ENCODE measurements at places on chromosomes 13 and 19.

DNA sequence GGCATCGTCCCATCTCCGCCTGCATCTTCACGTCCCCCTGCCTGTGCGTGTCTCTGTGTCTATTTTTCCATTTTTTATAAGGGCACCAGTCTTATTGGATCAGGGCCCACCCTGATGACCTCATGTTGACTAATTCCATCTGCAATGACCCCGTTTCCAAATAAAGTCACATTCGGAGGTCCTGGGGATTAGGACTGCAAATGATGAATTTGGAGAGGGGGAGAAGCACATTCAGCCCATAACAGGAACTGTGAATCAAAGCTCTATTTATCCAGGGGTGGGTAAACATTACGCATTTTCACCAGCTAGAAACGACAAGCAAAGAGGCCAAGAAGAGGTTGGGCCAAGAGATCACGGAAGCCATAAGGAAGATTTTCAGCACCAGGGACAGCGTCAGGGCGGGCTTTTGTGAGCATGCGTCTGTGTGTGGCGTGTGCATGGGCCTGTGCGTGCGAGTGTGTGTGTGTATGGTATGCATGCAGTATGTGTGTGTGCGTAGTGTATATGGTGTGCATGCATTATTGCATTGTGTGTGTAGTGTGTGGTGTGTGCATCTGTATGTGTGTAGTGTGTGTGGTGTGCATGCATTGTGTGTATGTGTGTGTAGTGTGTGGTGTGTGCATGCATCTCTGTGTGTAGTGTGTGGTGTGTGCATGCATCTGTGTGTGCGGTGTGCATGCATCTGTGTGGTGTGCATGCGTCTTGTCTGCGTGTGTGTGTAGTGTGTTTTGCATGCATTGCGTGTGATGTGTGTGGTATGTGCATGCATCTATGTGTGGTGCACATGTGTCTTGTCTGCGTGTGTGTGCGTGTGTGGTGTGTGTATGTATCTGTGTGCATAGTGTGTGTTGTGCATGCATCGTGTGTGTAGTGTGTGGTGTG, 19.6 kb downstream of the CELF5 start:
- DNase-seq: peak; percentile 71

DNA sequence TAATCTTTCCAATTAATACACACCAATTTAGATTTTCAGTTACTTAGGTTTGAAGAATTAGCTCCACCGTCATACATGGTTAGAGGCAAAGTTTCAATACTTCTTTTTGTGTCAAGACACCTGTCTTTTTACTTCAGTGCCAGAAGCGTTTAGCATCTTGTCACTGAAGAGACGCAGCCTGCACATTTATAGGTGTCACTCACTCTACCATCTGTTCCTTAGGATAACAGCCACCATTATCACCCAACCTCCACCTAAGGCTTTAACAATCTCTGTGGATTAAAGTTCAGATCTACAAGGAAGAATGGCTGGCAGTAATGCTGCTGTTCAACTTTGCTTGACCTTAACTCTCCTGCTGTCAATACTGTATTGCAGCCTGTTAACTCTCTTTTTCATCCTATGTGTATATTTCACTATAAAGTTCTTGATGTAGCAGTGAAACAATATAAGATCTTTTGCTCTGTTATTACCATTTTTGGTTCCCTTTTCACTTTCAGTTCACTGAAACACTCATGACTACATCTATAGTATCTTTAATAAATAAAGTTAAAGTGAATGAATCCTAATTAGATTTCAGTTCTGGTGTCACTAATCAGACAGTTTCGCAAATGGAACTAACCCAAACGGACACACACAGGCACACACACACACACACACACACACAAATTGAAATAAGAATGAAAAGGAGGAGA, 435.6 kb downstream of the PCDH9 start:
- DNase-seq: no peak

GRCh38 chr13:101811284-101811839, 358.9 kb downstream of the ITGBL1 start:
- no peak for DNase-seq

GRCh38 chr19:41166944-41167804, 25.8 kb upstream of the CYP2S1 start:
- DNase-seq: no peak

DNA sequence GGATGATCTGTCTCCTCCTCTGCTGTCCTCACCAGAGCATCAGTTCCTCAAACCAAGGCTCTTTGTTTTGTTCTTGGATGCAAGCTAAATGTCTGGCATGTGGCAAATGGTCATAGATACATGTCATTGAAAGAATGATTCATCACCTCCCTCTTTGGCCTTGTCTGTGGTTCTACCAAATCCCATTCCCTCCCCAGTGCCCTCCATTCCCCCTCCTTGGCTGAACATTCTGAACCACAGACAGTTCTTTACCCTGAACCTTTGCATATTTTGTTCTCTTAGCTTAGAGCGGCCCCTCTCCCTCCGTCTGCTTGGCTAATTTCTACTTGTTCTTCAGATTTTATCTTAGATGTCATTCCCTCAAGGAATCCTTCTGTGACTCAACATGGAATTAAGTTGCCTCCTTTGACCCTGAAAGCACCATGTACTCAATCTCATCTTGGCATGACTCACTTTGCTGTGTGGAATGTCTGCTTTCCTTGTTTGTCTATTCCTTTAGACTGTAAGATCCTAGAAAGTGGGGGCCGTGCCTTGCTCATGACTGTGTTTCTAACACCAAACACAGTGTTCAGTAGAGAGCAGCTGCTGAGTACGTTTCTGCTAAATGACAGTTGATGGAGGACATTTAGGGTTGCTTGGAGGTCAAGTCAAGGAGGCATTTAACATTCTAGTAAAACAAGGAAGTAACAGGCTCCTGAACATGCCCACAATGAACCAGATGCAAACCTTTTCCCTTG, 8.1 kb downstream of the ALOX5AP start:
- DNase-seq: no peak

GRCh38 chr13:100440751-100441425, 147.7 kb downstream of the GGACT start:
- no peak for DNase-seq

DNA sequence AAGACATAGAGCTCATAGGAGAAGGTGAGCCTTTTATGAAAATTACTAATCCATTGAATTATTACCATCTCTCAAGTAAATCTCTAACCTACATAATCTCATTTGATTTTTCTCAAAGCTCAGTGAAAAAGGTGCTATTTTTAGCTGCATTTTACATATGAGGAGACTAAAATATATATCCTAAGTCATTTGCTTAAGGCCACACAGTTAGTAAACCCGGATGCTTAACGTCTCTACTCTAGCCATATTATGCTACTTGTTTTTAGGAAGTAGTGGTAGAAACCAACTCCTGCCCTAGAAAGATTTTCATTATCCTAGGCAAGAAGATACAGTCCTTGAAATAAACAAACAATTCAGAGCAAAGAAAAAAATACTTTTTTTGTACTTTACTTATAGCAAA, 108.9 kb downstream of the RBM26 start:
- DNase-seq: no peak

- DNase-seq: no peak
Observed at GRCh38 chr19:17720440-17720839, 1.2 kb downstream of the MAP1S start.

- no peak for DNase-seq
Observed at GRCh38 chr13:114272977-114273376, 8.4 kb upstream of the UPF3A start.
